EL (cell line): ENCODE measurements at places on chromosomes 12 and 14.
A peak's percentile ranks its signal among the peaks of the same experiment; 100 is the strongest.

GRCh38 chr12:56110571-56110970 lies 5.9 kb upstream of the RPL41 start:
- no peak for DNase-seq

DNA sequence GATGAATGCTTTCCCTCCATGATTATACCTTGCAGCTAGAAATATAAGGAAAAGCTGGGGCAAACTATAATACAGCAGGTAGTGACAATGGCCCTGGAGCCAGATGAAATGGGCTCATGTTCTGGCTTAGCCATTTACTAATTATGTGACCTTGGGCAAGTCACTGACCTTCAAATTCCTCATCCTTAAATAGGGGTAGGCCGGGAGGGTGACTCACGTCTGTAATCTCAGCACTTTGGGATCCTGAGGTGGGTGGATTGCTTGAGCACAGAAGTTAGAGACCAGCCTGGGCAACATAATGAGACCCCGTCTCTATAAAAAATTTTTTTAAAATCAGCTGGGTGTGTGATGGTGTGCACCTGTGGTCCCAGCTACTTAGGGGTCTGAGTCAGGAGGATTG lies 155.4 kb downstream of the C12orf75 start:
- DNase-seq = peak; percentile 82

- DNase-seq = peak; percentile 21
Measured at GRCh38 chr14:63840981-63841380, 11.8 kb upstream of the SYNE2 start.

- no peak for DNase-seq
Measured at GRCh38 chr12:52019113-52019770, 12.5 kb downstream of the TAMALIN start.

DNA sequence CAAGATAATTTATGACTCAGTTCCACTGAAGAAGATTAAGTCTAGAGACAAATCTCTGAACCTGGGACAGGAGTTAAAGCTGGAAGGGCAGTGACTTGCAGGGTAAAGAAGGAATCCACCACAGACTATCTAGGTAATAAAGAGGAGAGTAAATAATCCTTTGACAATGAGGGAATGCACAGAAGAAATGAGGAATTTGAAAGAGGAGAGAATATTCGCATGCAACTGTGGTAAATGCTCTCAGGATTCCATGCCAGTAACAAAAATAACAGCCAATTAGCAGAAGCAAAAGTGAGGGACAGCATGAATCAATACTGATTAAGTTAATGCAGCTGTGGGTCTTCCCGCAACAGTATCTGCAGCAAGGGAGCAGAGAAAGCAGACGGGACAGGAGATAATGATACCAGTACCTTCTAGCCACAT lies 77.0 kb downstream of the KITLG start:
- no peak for DNase-seq
